Ammon's horn (tissue), 1 donor: ENCODE measurements at places on chromosomes 11 and 22.

GRCh38 chr11:61602775-61603569, 22.1 kb upstream of the SYT7 start:
- DNase-seq, result peak; percentile 50

GRCh38 chr22:21758091-21758864, 22.7 kb upstream of the YPEL1 start:
- no peak for DNase-seq

GRCh38 chr22:21762712-21763581, 27.4 kb upstream of the YPEL1 start:
- no peak for DNase-seq

DNA sequence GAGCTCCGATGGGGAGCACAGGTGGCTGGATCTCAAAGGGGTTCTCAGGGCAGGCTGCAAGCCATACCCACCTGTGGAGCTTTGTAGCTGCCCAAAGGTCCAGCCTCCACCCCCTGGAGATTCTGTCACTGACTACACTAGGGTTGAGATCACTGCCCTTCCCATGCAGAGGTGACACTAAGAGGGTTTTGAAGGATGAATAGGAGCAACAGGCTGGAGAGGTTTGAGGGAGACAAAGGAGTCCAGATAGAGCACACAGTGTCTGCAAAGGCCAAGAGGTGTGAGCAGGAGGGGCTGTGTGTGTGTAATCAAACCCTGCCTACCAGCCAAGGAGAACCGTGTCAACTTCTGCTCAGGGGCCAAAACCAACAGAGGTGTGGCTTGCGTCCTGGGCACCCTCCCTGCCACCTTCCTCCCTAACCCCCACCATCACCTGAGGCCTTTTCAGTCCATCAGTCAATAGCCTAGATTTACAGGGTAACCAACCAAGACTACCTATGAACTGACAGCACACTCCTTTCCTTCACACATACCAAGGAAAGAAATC, 43.0 kb upstream of the WNT11 start:
- DNase-seq, result no peak

DNA sequence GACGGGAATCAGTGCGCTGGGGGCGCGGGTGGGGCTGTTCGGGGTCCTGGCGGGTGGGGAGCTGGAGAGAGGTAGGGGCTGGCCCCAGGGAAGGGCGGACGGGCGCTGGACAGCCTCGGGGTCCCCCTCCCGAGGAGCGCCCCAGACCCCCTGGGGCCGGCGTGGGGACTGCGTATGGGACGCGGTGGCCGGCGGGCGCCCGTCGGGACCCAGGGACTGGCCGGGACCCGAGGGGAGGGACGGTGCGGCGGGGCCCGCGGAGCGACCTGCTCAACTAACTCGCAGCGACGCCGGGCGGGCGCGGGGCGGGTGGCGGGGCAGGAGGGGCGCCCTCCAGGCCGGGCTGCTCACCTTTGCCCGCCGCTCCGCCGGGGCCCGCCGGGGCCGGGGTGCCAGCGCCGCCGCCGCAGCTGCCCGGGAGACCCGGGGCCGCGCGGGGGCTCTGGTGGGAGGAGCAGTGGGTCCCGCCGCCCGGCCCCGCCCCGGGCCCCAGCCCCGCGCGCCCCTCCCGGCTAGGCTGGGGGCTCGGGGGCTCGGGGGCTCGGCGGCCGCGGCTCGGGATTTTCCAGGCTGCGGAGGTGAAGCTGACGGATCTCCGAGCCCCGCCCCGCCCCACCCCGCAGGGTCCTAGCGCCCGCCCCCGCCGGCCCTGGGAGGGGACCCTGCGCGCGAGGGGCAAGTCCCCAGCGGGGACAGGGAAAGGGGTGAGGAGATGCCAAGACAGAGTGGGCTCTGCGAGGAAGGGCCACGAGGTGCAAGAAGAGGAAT, 12.3 kb downstream of the STARD10 start:
- DNase-seq, result no peak

DNA sequence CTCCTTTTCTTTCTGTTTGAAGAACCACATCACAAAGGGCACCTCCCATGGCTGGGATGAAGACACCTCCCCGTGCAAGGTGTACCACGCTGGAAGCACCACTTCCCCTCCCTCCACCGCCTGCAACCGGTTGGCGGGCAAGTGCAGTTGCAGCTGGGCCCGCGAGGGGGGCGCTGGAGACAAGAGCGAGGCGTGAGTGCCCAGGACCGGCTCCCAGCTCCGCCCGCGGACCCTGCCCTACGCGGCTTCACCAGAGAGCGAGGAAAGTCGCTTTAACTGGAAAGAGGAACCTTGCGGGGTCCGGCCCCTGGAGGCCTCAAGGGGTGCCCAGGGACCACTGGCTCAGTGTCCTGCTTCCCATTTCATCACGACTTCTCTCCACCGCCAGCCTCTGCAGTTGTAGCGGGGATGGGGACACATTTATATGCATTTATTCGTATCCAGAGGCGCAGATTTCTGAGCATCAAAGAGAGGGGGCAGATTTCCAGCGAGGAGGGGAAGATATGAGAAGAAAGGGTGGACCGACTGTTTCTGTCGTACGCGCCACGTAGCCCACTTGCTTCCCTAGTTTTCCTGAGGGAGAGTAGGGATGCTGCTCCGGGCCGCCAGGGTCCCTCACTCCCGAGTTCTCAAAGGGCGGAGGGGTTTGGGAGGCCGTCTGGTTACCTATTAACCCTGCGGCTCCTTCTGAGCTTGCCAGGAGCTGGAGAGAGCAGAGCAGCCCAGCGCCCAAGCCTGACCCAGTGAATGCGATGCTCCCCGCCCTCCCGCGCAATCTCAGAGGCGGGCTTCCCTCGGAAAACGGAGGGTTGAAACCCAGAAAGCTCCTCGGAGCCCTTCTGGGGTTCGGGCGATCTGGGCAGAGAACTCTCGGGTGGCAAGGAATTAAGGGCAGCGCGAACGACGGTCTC, 3.5 kb downstream of the ESAM start:
- peak; percentile 81 for DNase-seq

DNA sequence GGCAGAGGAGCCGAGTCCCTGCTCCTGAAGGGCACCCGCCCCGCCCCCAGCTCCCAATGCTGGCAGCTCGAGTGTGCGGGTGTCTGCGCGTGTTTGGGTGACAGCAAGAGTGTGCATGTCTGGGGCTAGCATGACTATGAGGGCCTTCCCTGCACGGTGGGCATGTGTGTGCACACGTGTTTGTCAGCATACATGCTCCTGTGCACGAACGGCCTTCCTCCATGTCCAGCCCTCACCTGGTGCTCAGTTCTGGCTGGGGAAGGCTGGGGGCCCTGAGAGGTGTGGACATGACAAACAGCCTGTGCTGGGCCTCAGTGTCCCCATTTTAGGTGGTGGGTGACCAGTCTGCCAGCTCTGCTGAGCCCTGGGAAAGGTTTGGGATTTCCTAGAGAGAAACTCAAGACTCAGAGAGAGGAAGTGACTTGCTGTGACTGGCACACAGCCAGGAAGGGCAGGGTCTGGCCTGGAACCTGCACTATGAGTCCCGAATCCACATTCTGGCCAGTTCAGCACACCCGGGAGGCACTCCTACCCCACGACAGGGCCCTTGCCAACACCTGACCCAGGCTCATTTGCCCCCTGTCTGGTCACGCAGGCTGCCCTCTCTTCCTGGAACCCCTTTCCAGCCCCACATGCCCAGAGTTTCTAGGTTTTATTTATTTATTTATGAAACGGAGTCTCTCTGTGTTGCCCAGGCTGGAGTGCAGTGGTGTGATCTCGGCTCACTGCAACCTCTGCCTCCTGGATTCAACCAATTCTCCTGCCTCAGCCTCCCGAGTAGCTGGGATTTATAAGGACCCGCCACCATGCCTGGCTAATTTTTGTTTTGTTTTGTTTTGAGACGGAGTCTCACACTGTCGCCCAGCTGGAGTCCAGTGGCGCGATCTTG, 3.3 kb upstream of the SHISA8 start:
- peak; percentile 63 for DNase-seq

DNA sequence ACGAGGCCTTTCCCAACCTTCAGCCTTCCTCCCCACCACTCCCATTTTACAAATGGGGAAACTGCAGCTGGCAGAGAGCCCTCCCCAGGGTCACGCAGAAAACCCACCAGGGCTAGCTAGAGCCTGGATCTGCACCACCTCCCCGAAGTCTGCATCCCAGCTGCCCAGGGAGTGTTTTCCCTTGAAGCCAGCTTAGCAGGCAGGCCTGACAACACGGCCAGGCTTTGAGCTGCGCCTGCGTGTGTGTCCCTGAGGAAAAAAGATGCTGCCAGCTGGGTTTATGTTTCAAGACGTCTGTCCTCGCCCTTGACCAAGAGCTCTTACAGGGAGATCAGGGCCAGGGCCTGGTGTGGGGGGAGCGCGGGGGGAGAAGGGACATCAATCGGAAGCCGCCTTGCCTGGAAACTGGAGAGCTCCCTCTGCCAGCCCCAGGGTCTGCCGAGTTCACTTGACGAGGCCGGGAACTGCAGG, 20.3 kb downstream of the WNT11 start:
- DNase-seq, result no peak

- peak; percentile 27 for DNase-seq
These were observed 465 bp downstream of the MAPK1 start for GRCh38 chr22:21866833-21867527.

DNA sequence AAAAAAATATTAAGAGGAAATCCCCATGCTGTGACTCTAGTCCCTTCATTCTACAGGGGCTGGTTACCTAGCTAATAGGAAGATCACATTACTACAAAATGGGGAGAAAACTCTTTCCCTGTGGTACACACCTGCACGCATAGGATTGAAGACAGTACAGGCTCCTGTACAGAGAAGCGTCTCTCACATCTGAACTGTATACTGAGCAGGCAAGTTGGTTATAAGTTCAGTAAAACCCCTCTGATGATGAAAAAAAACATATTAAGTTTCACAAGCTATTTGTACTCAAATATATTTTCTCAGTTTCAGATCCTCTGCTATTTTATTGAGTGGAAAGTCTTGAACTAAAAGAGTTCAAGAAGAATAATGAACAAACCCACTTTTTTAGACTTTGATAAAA, 156.9 kb upstream of the HSD17B12 start:
- DNase-seq, result no peak

GRCh38 chr11:1776944-1777715, 13.4 kb upstream of the CTSD start:
- DNase-seq, result no peak

DNA sequence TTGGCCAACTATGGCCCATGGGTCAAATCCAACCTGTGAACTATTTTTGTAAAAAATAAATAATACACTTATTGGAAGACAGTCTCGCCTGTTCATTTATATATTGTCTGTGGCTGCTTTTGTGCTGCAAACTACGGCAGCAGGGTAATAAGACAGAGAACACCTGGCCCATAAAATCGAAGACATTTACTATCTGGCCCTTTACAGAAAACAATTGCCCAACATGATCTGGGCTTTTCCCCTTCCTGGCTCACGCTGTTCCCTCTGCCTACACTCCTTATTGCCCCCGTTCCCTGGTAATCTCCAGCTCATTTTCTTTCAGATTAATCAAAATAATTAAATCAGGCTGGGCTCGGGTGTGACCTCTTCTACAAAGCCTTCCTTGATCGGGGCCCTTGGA, 5.6 kb downstream of the PLAAT2 start:
- DNase-seq, result no peak

GRCh38 chr11:119202554-119202953, 3.6 kb upstream of the CBL start:
- no peak for DNase-seq

- DNase-seq, result no peak
These were observed 87.2 kb downstream of the CWF19L2 start for GRCh38 chr11:107370390-107370789.

- DNase-seq, result no peak
These were observed 1004.5 kb upstream of the CCDC90B start for GRCh38 chr11:84290647-84291046.

DNA sequence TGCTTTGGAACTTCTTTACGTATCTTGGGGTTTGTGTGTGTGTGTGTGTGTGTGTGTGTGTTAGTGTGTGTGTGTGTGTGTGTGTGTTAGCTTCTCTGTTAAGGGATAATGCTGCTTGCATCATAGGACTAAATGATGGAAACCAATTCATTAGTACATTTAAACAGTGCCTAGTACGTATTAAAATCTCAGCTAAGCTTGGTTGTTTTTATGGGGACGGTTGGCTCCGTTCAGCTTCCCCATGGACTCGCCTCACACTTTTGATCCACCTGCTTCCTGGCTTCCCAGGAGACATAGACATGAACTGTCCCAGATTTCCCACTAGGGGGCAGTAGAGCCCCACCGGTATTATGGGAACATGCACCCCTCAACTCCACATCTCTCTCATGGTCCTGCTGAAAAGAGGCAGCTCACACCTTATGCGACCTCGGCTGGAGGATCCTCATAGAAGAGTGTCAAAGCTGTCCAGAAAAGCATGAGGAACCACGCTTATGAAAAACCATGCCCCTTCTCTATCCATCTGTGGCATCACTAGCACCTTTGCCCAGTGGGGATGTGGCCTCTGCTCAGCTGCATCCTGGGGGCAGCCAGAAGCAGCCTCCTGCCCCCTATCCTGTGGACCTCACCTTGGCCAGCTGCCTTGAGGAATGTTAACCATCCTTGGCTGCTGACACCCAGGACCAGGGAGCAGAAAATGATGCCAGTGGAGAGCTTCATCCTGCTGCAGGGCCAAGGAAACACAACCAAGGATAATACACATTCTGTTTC, 9.7 kb upstream of the SAAL1 start:
- peak; percentile 75 for DNase-seq

GRCh38 chr11:117668321-117668751, 128.7 kb downstream of the DSCAML1 start:
- peak; percentile 53 for DNase-seq

GRCh38 chr11:86018249-86018648, 50.6 kb downstream of the PICALM start:
- no peak for DNase-seq

- DNase-seq, result no peak
These were observed 4.2 kb downstream of the KAT5 start for GRCh38 chr11:65716302-65716701.

DNA sequence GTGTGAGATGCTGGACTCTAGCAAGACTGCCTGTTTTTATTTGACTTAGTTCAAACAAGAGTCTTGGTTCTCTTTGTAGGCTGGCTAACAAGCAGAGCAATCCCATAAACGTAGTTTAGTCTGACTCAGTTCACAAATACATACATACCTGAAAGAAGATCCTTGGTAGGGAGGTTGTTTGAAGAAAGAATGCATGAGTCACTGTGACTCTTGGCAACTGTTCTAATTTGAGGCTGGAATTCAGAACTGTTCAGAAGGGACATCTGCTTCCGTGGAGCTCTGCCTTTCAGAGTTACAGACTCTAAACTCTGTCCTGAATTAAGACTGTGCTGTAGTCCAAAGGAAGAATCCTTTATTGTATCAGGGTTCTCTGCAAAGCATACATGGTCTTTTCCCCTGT, 32.2 kb downstream of the C2CD3 start:
- peak; percentile 49 for DNase-seq

GRCh38 chr22:19832476-19833108, 22.1 kb downstream of the GNB1L start:
- no peak for DNase-seq

GRCh38 chr11:104043678-104044239, 7.3 kb downstream of the DDI1 start:
- DNase-seq, result no peak

- DNase-seq, result no peak
These were observed 287 bp downstream of the RPS13 start for GRCh38 chr11:17077240-17077519.

GRCh38 chr11:12581923-12582322, 92.3 kb upstream of the TEAD1 start:
- DNase-seq, result no peak
